ENCODE measurements at places on chromosomes 1 and 21. TPM values are rescaled to one million over a fixed set of nuclear protein-coding genes. Genes with fewer than 3 reads are reported as not detected.
A peak's percentile ranks its signal among the peaks of the same experiment; 100 is the strongest.

DNA sequence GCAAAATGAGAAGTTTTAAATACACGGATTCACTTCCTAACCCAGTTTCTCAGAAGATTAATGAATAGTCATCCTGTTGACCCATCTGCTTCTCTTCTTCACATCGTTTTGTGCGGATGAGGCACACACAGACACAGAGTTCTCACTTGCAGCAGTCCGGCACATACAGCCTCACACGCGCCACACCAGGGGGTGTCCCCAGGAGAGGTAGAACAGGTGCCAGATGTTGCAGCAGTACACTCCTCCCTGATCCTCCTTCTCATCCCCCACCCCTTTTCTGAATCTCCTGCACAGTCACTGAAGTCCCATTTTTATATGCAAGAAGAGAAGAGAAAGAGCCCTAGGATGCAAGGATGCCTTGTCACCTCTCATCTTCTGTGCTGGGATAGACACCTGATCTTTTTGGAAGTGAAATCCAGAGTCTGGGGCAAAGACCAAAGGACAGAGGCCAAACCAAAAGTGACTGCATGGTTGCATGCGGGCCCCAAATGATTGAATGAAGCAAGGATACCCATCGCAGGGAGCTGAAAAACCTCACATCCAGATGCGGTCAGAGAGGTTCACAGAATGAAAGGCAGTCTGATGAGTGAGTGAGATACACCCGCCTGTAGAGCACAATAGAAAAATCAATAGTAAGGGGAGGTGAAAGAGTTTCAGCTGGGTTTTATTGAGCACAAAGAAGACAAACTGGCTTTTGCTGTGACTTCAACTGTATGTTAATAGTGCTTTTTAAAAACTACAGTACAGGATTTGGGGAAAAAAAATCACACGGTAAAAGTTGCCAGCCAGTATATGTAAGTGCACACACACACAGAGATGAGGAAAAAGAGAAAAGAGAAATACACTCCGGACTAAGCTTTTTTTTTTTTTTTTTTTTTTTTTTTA, 28.9 kb downstream of the PBX1 start:
- no peaks in the 10 kb centered on the region for H3K27me3 ChIP-seq
- no peak overlapping the region for H3K27ac ChIP-seq
- no peak for DNase-seq
- no peak overlapping the region for H3K4me3 ChIP-seq

GRCh38 chr1:220012259-220012658, 34.0 kb downstream of the EPRS1 start:
- H3K36me3 ChIP-seq, result peaks cover 63% of the 10 kb centered on the region
- no peak overlapping the region for H3K4me3 ChIP-seq
- no peaks in the 10 kb centered on the region for H3K27me3 ChIP-seq
- H3K4me1 ChIP-seq, result no peaks in the 10 kb centered on the region
- DNase-seq, result no peak
- no peak overlapping the region for H3K27ac ChIP-seq

DNA sequence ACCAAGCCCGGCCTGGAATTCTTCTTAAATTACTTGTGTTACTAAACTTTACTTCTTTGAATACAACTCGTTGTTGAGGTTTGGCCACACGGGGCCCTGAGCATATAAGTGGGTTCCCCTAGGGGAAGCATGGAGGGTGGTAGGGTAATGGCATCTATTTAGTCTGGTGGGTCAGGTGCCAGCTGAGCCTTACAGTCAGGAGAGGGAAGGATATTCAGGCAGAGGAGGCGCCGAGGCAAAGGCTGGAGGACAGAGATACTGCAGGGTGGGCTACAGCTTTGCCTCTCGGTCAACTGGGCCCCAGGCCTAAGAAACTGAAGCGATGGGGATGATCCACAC, 424 bp upstream of the NECAP2 start:
- peaks cover 25% of the 10 kb centered on the region for H3K36me3 ChIP-seq
- no peaks in the 10 kb centered on the region for H3K27me3 ChIP-seq
- peak overlapping the region; percentile 99 for H3K4me3 ChIP-seq
- H3K27ac ChIP-seq, result peak overlapping the region; percentile 88
- peaks cover 22% of the 10 kb centered on the region for H3K4me1 ChIP-seq
- DNase-seq, result no peak

DNA sequence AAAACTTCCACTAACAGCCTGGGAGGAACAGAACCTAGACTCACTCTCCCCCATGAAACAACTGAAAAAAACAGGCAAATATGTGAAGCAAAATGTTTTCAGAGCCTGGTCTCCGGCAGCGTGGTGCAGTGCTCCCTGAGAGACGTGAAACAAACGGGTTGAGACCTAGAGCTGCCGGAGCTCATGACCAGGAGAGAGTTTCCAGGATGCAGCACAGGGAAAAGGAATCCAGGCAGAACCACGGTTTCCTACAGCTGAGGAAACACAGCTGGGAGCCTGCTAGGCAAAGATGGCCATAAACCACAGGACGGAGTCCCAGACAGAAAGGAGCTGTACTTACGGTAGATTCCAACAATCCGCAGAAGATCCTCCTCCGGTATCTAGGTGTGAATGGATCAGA, 20.2 kb upstream of the SLC19A1 start:
- H3K27ac ChIP-seq, result peak overlapping the region; percentile 36
- no peaks in the 10 kb centered on the region for H3K27me3 ChIP-seq
- peak overlapping the region; percentile 42 for H3K4me3 ChIP-seq

DNA sequence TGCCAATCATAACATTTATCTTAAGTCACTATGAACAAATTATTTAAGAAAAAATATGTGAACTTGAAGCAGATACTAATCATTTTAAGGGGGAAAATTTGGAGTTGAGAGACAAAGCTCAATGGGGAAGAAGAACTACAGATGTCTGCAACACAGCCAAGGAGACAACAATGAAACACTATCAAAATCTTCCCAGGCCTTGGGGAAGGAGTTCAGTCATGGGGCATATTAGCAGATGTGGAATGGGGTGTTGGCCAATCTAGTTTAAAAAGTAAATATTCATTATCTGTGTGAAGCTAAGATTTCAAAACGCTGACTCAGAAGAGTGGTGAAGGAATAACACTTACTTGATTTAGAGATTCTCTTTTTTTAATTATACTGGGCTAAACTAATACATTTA, 671.6 kb upstream of the ZP4 start:
- H3K4me1 ChIP-seq, result no peaks in the 10 kb centered on the region
- no peaks in the 10 kb centered on the region for H3K27me3 ChIP-seq
- H3K36me3 ChIP-seq, result no peaks in the 10 kb centered on the region
- H3K4me3 ChIP-seq, result no peak overlapping the region

GRCh38 chr1:91732291-91733107, 153.5 kb downstream of the TGFBR3 start:
- H3K27ac ChIP-seq, result peak overlapping the region; percentile 27
- H3K4me3 ChIP-seq, result no peak overlapping the region
- H3K27me3 ChIP-seq, result no peaks in the 10 kb centered on the region
- no peak for DNase-seq
- H3K4me1 ChIP-seq, result peaks cover 35% of the 10 kb centered on the region

DNA sequence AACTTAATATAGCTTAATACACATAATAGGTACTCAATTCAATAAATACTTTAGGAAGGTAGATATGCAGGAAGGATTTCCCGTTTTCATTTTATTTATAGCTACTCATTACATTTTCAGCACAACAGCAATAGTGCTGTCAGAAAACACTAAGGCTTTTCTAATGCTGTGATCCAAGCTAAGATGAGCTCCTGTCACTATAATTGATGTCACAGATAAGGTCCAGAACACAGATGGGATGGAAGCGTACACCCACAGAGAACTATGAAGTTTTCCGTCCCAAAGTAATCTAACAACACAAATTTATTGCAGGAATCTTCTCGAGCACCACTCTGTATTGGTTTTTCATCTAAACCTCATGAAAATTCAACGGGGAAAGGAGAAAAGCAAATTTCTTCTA, 13.6 kb downstream of the AUNIP start:
- no peak overlapping the region for H3K4me3 ChIP-seq
- no peak for DNase-seq
- H3K4me1 ChIP-seq, result no peaks in the 10 kb centered on the region
- no peaks in the 10 kb centered on the region for H3K27me3 ChIP-seq

DNA sequence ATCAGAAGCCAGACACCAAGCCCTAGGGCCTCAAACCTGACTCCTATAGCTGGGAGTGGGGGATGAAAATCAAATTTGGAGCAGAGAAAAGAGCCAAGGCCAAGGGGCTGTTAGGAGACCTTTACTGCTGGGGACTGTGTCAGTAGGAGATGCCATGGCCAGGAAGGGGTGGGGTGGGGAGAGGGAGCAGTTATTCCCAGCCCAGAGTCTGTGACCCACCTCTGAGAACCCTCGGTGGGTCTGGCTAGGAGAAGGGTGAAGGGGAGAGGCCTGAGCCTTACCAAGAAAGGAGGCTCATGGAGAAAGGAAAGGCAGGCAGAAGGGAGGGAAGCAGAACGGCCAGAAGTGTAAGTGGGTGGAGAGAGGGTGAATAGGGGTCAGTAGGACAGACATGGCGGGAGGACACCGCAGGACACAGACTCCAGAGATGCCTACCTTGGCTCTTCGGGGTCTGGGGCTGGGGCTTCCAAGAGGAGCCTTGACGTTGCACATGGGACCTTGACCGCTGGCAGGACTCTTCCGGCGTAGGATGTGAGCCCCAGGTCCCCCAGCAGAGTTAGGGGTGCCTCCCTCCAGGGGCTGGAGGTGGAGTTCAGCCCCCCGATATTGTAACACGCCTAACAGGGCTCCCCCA, 1.2 kb downstream of the ADAMTS4 start:
- H3K27me3 ChIP-seq, result no peaks in the 10 kb centered on the region
- DNase-seq, result no peak
- peaks cover 56% of the 10 kb centered on the region for H3K4me1 ChIP-seq
- peak overlapping the region; percentile 98 for H3K27ac ChIP-seq
- peak overlapping the region; percentile 37 for H3K4me3 ChIP-seq

The OR2L5 gene
- not detected for total RNA-seq

GRCh38 chr1:102896771-102897170, 211.6 kb downstream of the COL11A1 start:
- H3K27ac ChIP-seq, result no peak overlapping the region
- H3K36me3 ChIP-seq, result no peaks in the 10 kb centered on the region

The PWP2 gene
- total RNA-seq, result 9.9 TPM

The OR2T35 gene
- total RNA-seq, result not detected

GRCh38 chr1:116322752-116323405, 50.2 kb upstream of the ATP1A1 start:
- no peaks in the 10 kb centered on the region for H3K4me1 ChIP-seq
- no peak overlapping the region for H3K4me3 ChIP-seq
- H3K36me3 ChIP-seq, result no peaks in the 10 kb centered on the region
- H3K27me3 ChIP-seq, result no peaks in the 10 kb centered on the region
- no peak for DNase-seq

- no peak overlapping the region for H3K27ac ChIP-seq
- H3K36me3 ChIP-seq, result no peaks in the 10 kb centered on the region
- no peak for DNase-seq
- no peak overlapping the region for H3K4me3 ChIP-seq
- no peaks in the 10 kb centered on the region for H3K4me1 ChIP-seq
These were observed 19.2 kb downstream of the CRCT1 start for GRCh38 chr1:152533327-152533938.

GRCh38 chr1:162080472-162081015, 11.1 kb downstream of the NOS1AP start:
- H3K27me3 ChIP-seq, result no peaks in the 10 kb centered on the region
- DNase-seq, result no peak
- H3K4me1 ChIP-seq, result no peaks in the 10 kb centered on the region
- no peak overlapping the region for H3K27ac ChIP-seq
- H3K4me3 ChIP-seq, result no peak overlapping the region
- H3K36me3 ChIP-seq, result no peaks in the 10 kb centered on the region

GRCh38 chr1:214349008-214349407, 68.0 kb downstream of the SMYD2 start:
- H3K27ac ChIP-seq, result no peak overlapping the region
- H3K4me3 ChIP-seq, result no peak overlapping the region

DNA sequence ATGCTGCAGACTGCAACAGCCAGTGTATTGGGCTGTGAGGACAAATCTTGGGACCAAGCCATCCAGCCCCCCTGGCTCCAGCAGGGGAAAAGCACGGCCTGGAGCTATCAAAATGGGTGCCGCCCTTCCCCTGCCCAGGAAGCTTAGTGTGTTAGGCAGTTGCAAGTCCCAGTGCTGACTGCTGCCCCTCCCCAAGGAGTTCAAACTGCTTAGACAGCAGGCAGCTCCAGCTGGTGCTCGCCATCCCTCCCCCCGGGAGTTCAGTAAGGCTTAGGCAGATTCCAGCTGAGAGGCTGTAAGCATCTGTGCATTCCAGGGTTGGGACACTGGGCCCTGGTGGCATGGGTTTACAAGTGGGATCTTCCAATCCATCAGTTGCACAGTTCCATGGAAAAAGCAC, 579.6 kb upstream of the NR5A2 start:
- H3K27ac ChIP-seq, result no peak overlapping the region
- no peaks in the 10 kb centered on the region for H3K4me1 ChIP-seq
- no peaks in the 10 kb centered on the region for H3K36me3 ChIP-seq
- no peak overlapping the region for H3K4me3 ChIP-seq
- no peak for DNase-seq
- no peaks in the 10 kb centered on the region for H3K27me3 ChIP-seq

The S100A14 gene
- 112 TPM for total RNA-seq

DNA sequence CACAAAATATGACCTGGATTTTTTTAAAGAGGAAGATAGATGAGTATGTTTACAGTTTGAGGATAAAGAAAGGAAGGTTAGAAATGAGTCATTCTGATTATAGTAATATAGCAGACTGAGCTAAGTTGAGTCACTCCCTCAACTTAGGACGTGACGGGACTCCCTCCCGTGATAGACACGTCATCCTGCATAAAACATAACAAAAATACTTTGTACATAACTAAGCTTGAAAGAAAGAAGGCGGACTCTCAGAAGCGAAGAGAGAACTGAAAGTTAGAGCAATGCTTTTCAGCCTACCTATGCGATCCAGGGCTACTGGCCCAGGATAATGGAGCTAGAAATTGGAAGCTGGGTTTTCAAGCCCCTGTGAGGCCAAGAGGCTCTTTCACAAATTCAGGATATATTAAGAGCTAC, 53.0 kb upstream of the DESI2 start:
- no peaks in the 10 kb centered on the region for H3K27me3 ChIP-seq
- no peak overlapping the region for H3K27ac ChIP-seq
- H3K36me3 ChIP-seq, result no peaks in the 10 kb centered on the region
- no peak overlapping the region for H3K4me3 ChIP-seq

DNA sequence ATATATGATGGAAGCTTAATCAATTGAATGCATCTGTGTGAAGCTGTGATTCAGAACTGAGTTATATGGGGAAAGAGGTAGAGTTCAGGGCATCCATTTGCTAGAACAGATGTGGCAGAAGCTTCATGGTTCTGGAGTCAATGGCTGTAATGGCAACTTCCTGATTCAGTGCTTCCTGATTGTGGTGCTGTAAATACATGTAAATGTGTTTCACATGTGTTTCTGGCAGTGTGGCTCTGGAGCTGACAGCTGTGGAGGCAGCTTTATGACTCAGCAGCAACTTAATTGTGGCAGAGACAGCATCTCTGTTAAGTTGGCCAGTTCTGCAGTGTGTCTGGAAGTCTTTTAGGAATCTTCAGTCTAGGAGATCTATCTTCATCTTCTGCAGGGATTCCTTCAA, 226.6 kb upstream of the ZRANB2 start:
- no peaks in the 10 kb centered on the region for H3K36me3 ChIP-seq
- H3K4me1 ChIP-seq, result no peaks in the 10 kb centered on the region
- H3K4me3 ChIP-seq, result no peak overlapping the region
- DNase-seq, result no peak
- H3K27me3 ChIP-seq, result no peaks in the 10 kb centered on the region

The FCRL4 gene
- not detected for total RNA-seq

The S100A12 gene
- total RNA-seq, result 22.8 TPM

All from upper lobe of right lung (tissue), 1 donor.